Activated CD8-positive, alpha-beta memory T cell treated with anti-CD3 and anti-CD28 coated beads, Interleukin-2, amount 10 ng/mL, durations not matched to agents 7 days and 5 days (primary cell): ENCODE measurements at places on chromosomes 2 and 18.

DNA sequence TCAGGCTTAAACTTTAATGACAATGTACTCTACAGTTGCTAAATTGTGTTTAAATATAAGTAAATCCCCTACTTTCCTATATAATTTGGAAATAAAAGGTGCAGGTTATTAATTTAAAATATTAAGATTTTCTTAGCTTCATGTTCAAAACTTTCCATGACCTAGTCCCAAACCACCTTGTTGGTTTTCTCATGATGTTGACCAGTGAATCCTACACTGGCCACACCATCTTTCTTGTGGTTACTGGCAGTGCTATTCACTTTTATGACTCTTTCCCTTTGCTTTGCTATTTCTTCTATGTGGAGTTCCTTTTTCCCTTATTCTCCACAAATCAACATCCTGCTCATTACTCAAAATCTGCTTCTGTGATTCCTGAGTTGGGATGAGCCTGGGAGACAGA lies 138.6 kb upstream of the NDUFV2 start:
- DNase-seq, result no peak

GRCh38 chr2:172094294-172095145 lies 8.2 kb downstream of the DLX2 start:
- no peak for DNase-seq

DNA sequence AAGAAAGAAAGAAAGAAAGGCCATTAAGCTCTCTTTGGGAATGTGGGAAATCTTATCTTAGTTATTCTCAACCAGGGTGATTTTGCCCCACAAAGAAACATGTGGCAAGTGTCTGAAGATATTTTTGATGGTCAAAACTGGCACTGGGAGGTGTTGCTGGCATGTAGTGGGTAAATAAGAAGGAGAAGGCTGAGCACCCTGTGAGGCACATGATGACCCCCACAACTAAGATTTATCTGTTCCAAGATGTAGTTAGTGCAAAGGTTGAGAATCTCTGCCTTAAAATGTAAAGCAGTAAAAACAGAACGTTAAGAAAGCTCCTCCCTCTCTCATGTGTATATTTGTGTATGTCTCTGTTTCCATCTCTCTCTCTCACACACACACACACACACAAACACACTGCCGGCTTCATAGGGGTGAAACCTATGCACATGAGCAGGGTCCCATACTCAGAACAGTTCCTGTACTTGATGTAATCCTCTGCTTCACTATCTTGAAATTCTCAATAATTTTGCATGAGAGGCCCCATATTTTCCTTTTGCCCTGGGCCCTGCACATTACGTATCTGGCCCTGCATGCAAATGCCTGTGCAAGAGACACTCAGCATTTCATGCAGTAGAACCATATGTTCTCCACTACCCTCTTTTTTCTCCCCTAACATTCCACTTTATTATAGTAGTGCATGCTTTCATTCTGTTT lies 94.3 kb downstream of the MREG start:
- no peak for DNase-seq

GRCh38 chr18:79738041-79738461 lies 58.4 kb downstream of the CTDP1 start:
- no peak for DNase-seq

GRCh38 chr18:10114717-10115463 lies 201.1 kb downstream of the VAPA start:
- DNase-seq, result no peak
